ENCODE measurements at places on chromosomes 1 and 21.
A peak's percentile ranks its signal among the peaks of the same experiment; 100 is the strongest.

DNA sequence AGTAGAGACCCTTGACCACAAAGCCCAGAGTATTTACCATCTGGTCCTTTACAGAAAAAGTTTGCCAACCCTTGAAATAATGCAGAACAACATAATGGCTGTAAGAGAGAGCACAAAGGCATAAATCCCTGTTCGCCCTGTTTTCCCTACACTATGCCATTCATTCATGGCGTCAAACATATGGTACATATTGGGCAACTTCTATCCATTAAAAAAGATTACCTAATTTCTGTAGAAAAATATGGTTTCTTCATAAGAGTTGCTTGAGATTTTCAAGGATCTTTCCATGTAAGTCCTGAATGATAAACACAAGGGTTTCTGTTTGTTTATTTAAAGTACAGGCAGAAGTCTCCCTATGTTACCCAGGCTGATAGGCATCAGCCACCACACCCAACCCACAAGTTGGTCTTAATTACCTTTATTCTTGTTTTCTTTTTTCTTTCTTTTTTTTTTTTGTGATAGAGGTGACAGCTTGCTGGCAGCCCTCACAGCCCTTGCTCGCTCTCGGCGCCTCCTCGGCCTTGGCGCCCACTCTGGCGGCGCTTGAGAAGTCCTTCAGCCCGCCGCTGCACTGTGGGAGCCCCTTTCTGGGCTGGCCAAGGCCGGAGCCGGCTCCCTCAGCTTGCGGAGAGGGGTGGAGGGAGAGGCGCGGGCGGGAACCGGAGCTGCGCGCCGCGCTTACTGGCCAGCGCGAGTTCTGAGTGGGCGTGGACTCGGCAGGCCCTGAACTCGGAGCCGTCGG is 68.3 kb upstream of the NR5A2 start:
- no peaks in the 10 kb centered on the region for H3K4me1 ChIP-seq
- H3K27ac ChIP-seq = no peak overlapping the region
- no peaks in the 10 kb centered on the region for H3K27me3 ChIP-seq

GRCh38 chr1:157580179-157580827 is 17.6 kb downstream of the FCRL4 start:
- no peak for DNase-seq
- H3K4me1 ChIP-seq = no peaks in the 10 kb centered on the region
- no peak overlapping the region for H3K4me3 ChIP-seq
- no peaks in the 10 kb centered on the region for H3K36me3 ChIP-seq

GRCh38 chr1:167681451-167682098 is 40.2 kb upstream of the MPZL1 start:
- H3K27me3 ChIP-seq = no peaks in the 10 kb centered on the region
- peak overlapping the region; percentile 68 for H3K27ac ChIP-seq
- peaks cover 5% of the 10 kb centered on the region for H3K4me1 ChIP-seq
- H3K4me3 ChIP-seq = no peak overlapping the region
- DNase-seq = no peak
- peaks cover 34% of the 10 kb centered on the region for H3K36me3 ChIP-seq

GRCh38 chr1:248860007-248860406 is 1.1 kb upstream of the ZNF692 start:
- peaks cover 46% of the 10 kb centered on the region for H3K4me1 ChIP-seq
- DNase-seq = no peak
- peak overlapping the region; percentile 95 for H3K27ac ChIP-seq
- H3K4me3 ChIP-seq = no peak overlapping the region
- no peaks in the 10 kb centered on the region for H3K27me3 ChIP-seq

DNA sequence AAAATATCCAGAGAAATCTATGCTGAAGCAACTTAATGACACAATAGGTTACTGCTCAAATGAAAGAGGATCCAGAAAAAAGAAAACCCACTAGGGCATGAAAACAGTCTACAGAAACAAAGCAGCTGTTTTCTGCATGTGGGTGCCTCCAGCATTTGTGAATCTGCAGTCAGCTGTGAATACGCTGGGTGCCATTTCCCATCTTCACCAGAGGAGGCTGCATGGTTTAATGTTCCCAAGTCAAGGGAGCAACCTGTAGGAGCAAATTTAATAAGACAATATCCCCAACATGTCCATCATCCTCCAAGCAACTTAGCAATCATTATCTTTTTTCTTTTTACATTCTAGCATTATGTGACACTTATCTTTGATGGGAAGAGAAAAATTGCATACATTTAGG is 396.6 kb downstream of the BRINP2 start:
- DNase-seq = no peak
- H3K36me3 ChIP-seq = no peaks in the 10 kb centered on the region
- H3K27ac ChIP-seq = no peak overlapping the region
- H3K4me3 ChIP-seq = no peak overlapping the region

All from left lung (tissue), 14 donors.